ENCODE measurements at places on chromosomes 3 and 15. TPM values are rescaled to one million over a fixed set of nuclear protein-coding genes. Genes with fewer than 3 reads are reported as not detected.

Gene GABRG3
- total RNA-seq, result not detected

Gene TSC22D2
- 15.4 TPM for total RNA-seq

Gene FAM43A
- 14.1 TPM for total RNA-seq

Gene ZBTB20
- 35.7 TPM for total RNA-seq

Gene BUB1B
- 35.2 TPM for total RNA-seq

Gene ACKR4
- 11.4 TPM for total RNA-seq

Gene SNURF
- total RNA-seq, result 8.7 TPM

Gene HCLS1
- total RNA-seq, result 2.7 TPM

Gene FBXL22
- 0.54 TPM for total RNA-seq

Gene LRRIQ4
- total RNA-seq, result 0.09 TPM

Gene LEKR1
- total RNA-seq, result 0.81 TPM

Gene PHLDB2
- 61.9 TPM for total RNA-seq

Gene VIPR1
- total RNA-seq, result 5.6 TPM

Gene SHC4
- total RNA-seq, result 2.2 TPM

Gene KNG1
- total RNA-seq, result not detected

Gene TRIM42
- not detected for total RNA-seq

Gene NEK10
- 27.1 TPM for total RNA-seq

Gene SOX2
- not detected for total RNA-seq

Gene SLC4A7
- 450 TPM for total RNA-seq

Gene ATP2C1
- 106 TPM for total RNA-seq

Gene SLCO2A1
- total RNA-seq, result under 0.01 TPM

Gene SSR3
- total RNA-seq, result 420 TPM

Gene RRP9
- total RNA-seq, result 16.9 TPM

Gene PLA2G4D
- total RNA-seq, result not detected

Gene CFAP100
- total RNA-seq, result not detected

Gene TMEM40
- total RNA-seq, result not detected

Gene TAGLN3
- not detected for total RNA-seq

Gene CHRD
- total RNA-seq, result 4.6 TPM

Gene GCNT3
- total RNA-seq, result 0.27 TPM

Gene LXN
- 152 TPM for total RNA-seq

Gene ANKUB1
- total RNA-seq, result not detected

Gene GPR171
- total RNA-seq, result not detected

Gene PROK2
- total RNA-seq, result not detected

Gene ATP13A5
- total RNA-seq, result not detected

Gene SUSD5
- 2.9 TPM for total RNA-seq

Gene TTC21A
- total RNA-seq, result 2.4 TPM

Gene FHIT
- 1.5 TPM for total RNA-seq

Gene SLC22A13
- total RNA-seq, result 0.45 TPM

Gene COL6A6
- total RNA-seq, result 18.6 TPM

Gene CPNE4
- total RNA-seq, result not detected

Gene SMAD6
- total RNA-seq, result 27.2 TPM

Gene RGMA
- 6.1 TPM for total RNA-seq

Gene CFAP161
- 4.0 TPM for total RNA-seq

Gene ASB14
- total RNA-seq, result not detected

Gene DNAH12
- 0.09 TPM for total RNA-seq

Gene GTF2E1
- 16.9 TPM for total RNA-seq

Gene POPDC2
- total RNA-seq, result 1.6 TPM

Gene LIPH
- total RNA-seq, result 0.36 TPM

Gene RASGRP1
- total RNA-seq, result 0.09 TPM

Gene BTLA
- not detected for total RNA-seq

Gene PLIN1
- 0.41 TPM for total RNA-seq

Gene TMEM44
- total RNA-seq, result 16.7 TPM

Gene GOLGA8J
- not detected for total RNA-seq

Gene CD200
- total RNA-seq, result 3.3 TPM

Gene CFAP20DC
- 1.3 TPM for total RNA-seq

Gene SLC6A6
- 31.4 TPM for total RNA-seq

Gene CIB2
- 4.3 TPM for total RNA-seq

Gene CASR
- total RNA-seq, result not detected

Gene MINAR1
- 0.98 TPM for total RNA-seq

Gene SLC51A
- total RNA-seq, result not detected
